ENCODE measurements at places on chromosomes 3 and 15.

GRCh38 chr3:46948830-46949671 is 27.5 kb downstream of the CCDC12 start:
- no peak for DNase-seq

GRCh38 chr3:118538187-118538586 is 496.5 kb downstream of the IGSF11 start:
- DNase-seq, result no peak

DNA sequence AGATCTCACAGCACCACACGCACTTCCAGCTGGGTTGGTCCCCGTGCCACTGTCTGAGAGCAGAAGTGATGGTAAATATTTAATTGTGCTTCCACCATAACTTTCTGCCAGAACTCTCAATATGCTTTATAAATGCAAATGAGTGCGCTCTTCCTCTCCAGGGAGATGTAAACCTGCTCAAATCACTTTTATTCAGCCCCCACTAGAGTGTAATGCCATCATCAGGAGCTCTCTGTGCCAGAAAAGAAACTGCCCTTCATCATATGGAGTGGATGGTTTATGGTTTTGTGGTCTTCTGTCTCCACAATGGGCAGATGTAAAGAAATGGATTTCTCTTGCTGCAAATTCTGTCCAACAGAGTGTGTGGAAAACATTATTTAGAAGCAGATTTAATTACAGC is 127.0 kb downstream of the EPHB1 start:
- no peak for DNase-seq

DNA sequence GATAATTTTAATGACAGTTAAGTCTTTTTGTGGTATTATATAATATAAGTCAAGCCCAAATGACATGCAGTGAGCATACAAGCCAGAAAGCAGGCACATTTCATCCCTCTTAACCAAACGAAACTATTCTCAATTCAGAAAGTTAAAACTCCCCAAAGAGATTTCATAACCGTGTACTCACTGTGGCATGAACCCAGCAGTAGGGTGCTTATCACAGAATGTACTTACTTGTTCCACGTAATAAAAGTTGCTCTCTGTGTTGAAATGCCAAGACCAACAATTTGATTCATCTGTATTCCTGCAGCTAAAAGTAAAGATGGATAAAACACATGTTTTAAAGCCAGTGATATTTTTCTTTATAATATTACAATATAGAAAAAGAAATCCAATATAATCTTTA is 12.1 kb downstream of the GK5 start:
- no peak for DNase-seq

GRCh38 chr3:51276046-51276445 is 109.0 kb upstream of the MANF start:
- no peak for DNase-seq

GRCh38 chr15:53759411-53759931 is at the start of gene WDR72:
TSS of gene WDR72 (minus strand) at chr15:53759663. CDS start at chr15:53733149, 26,514 bp downstream.
- DNase-seq, result no peak

- no peak for DNase-seq
Measured at GRCh38 chr15:60324706-60325438, 72.9 kb downstream of the ANXA2 start.

GRCh38 chr3:124221422-124221821 is 229.5 kb upstream of the ROPN1 start:
- DNase-seq, result no peak

- DNase-seq, result peak; percentile 49
Measured at GRCh38 chr3:44468572-44469520, 8.6 kb downstream of the ZNF445 start.

- no peak for DNase-seq
Measured at GRCh38 chr3:56837196-56837955, 35.6 kb upstream of the ARHGEF3 start.

DNA sequence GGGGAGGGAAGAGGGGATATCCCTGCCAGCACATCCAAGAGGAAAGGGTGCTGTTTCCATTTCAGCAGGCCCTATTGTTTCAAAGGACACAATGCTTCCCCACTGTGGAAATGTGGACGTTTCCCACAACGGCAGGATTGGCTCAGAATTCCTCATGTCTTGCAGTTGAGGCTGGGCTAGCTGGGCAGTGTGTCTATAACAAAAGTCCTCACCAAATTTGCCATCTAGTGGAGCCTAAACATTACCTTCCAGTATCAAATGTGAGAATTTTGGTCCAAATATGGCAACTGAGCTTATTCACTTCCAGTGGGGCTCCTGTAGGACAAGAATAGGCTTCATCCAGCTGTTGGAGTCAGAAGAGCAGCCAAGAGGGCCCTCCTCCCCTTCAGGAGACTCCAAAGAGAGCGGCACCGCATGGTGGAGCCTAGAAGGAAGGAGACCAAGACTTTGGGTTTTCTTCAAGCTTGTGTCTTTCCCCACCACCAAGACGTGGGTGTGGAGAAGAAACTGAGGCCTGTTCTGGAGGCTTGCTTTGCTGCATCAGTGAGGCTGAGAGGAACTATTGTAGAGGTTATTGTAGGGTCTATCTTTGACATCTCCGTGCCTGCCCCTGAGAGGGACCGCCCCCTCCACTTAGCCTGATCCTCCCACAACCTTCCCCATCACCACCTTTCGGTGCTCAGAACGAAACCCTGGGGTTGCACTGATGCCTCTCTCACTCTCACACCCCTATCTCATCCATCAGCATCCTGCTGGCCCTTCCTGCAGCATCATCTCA is 45.3 kb upstream of the SLCO2A1 start:
- no peak for DNase-seq

DNA sequence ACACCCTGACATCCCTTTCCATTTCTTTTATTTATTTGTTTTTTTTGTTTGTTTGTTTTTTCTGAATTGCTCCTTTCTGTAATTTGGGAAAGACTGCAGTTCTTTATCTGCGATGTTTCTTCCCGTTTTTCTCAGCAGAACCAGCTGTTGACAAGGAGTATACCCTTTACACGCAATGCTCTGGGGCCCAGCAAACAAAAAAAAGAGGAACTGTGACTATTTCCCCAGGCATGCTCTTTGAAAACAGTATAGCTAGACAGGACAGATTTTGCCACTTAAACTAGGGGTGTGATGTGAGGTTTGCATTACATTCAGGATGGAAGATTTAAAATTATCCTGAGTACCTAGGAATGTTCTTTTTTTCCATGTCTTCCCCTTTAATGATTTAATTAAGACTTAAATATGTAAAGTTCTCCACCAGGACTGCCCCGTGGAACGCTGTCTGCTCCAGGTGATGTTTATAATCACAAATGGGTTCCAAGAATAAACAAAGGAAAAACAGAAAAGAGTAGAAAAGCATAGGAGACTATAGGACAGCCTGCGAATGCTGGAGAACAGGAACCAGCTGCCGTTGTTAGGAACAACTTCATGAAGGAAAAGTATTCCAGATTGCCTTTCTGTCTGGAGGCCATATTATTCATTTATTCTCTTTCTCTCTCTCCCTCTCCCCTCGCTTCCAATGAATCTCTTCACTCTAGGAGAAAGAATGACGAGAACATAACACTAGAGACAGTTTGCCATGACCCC is 43.3 kb downstream of the TGFBR2 start:
- no peak for DNase-seq

GRCh38 chr3:85482213-85482490 is 523.4 kb downstream of the CADM2 start:
- no peak for DNase-seq

- DNase-seq, result no peak
Measured at GRCh38 chr3:168885028-168885427, 778.5 kb downstream of the MECOM start.

DNA sequence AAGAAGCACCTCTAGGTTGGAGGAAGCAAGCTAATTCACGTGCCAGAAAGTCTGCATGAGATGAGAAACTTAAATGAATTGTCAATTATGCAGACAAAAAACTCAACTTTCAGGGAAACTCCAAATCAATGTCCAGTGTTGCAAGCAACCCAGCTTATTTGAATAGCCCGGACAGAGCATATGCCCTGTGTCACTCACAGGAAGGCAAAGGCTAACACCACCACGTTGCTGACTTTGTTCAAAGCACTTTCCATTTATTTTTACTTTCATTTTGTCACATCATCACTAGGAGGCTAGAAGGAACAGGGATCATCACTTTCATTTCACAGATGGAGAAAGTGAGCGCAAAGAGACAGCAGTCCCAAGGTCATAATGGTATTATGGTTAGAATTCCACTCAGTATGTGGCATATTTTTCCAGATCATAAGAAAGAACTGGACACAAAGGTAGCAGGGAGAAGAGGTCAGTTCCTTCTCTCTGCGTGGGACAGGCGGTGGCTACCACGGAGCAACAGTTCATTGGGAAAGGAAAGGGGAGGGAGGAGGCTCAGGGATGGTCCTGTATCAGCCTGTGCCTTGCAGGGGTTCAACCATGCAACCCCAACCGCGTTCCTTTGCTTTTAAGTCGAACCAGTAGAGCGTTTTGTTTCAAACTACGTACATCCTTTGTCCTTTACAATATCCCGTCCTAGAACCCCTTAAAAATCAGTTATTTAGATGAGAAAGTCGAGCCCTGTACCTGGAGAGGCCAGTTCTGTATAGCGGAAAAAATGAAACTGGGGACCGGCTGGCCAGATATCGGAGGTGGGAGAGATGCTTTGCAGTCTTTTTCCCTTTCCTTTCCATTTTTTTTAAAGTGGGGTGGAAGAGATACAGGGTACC is 1.1 kb downstream of the HEG1 start:
- DNase-seq, result no peak

DNA sequence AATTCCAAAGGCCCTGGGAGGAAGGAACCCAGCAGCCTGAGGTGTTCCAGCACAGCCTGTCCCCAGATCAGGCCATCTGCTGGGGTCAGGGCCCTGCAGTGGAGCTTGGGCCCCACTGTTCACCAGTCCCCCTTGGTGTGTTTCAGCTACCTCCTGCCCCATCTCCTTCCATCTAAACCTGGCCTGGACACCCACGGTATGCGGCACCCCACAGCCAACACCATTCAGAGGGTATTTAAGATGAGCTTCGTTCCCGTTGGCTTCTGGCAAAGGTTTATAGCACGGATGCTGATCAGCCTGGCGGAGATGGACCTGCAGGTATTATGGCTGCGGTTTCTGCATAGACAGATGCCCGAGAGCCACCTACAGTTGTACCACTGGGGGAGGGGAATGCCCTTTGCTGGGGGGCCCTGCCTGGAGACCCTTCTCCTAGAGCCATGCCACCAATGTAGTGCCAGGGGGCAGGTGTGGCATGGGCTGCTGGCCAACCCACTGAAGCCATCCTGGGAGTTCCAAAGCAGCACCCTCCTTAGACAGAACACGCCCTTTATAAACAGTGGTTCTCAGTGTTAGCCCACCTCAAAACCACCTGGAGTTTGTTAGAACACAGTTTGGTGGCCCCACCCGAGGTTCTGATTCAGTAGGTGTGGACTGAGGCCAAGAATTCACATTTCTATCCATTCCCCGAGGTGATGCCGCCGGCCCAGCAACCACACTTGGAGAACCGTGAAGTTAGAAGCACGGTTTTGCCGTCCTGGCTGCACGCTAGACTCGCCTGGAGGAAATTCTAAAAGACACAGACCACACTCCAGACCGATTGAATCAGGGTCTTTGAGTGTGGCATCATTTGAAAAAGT is 126.9 kb downstream of the LRRK1 start:
- peak; percentile 9 for DNase-seq

- DNase-seq, result no peak
Measured at GRCh38 chr3:182795389-182795782, 2.1 kb downstream of the ATP11B start.

- DNase-seq, result no peak
Measured at GRCh38 chr3:193134856-193135255, 106.2 kb upstream of the PLAAT1 start.
